ENCODE measurements at places on chromosomes 7 and 10. TPM values are rescaled to one million over a fixed set of nuclear protein-coding genes. Genes with fewer than 3 reads are reported as not detected.

GRCh38 chr10:78996792-78997129 lies 72.0 kb upstream of the ZMIZ1 start:
- DNase-seq: no peak

DNA sequence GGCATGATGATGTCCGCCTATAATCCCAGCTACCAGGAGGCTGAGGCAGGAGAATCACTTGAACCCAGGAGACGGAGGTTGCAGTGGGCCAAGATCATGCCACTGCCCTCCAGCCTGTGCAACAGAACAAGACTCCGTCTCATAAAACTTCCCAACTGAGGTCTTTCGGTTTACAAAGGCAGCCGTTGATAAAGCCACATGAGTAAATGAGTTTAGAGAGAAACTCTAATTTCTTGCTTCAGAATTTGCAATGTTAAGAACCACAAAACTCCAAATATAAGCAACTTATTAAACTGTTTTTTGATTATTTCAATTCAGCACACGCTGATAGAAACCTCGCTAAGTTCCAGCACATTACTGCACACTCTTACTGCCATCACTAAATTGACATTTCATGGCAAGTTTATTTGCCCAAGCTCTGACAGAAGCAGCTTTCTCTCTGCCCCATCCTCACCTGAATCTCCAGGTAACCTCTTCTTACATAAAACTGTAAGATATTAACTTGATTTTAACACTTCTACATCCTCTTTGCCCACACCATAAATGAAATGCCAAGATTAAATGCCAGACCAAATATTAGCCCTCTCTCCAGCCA lies 67.7 kb downstream of the FGFR2 start:
- no peak for DNase-seq

COL26A1 gene
- polyA plus RNA-seq: 24.9 TPM

GRCh38 chr10:63166742-63167258 lies 33.7 kb downstream of the NRBF2 start:
- peak; percentile 59 for DNase-seq

Measured in right renal pelvis (tissue), 4 donors.